ENCODE measurements at places on chromosomes 6 and 20. TPM values are rescaled to one million over a fixed set of nuclear protein-coding genes. Genes with fewer than 3 reads are reported as not detected.

OLIG3 gene
- total RNA-seq: not detected

CFAP206 gene
- not detected for total RNA-seq

NKX2-4 gene
- not detected for total RNA-seq

CAGE1 gene
- total RNA-seq: under 0.01 TPM

CPNE5 gene
- total RNA-seq: 5.8 TPM

WDR46 gene
- total RNA-seq: 59.7 TPM

NOTCH4 gene
- 57.3 TPM for total RNA-seq

STMN3 gene
- total RNA-seq: 0.69 TPM

APCDD1L gene
- total RNA-seq: 0.13 TPM

NOX3 gene
- not detected for total RNA-seq

SMOC2 gene
- not detected for total RNA-seq

PPP1R3D gene
- 6.4 TPM for total RNA-seq

LZTS3 gene
- 3.4 TPM for total RNA-seq

COL11A2 gene
- 0.16 TPM for total RNA-seq

SLC35F1 gene
- total RNA-seq: not detected
